ENCODE measurements at places on chromosomes 3 and 15. TPM values are rescaled to one million over a fixed set of nuclear protein-coding genes. Genes with fewer than 3 reads are reported as not detected.

Gene CPNE4
- total RNA-seq, result 34.5 TPM

Gene CHRNA7
- total RNA-seq, result 0.55 TPM

Gene ARPP21
- not detected for total RNA-seq

Gene SHF
- 5.0 TPM for total RNA-seq

Gene SLCO2A1
- 11.6 TPM for total RNA-seq

Gene KNG1
- total RNA-seq, result 0.37 TPM

Gene MEGF11
- not detected for total RNA-seq

Gene NCBP2
- total RNA-seq, result 31.0 TPM

Gene SLITRK3
- total RNA-seq, result not detected

Gene SH2D7
- total RNA-seq, result not detected

Gene CCRL2
- 1.4 TPM for total RNA-seq

Measured in left ventricle myocardium superior (tissue), 1 donor.